BE2C (cell line): ENCODE measurements at places on chromosomes 2 and 18.
A peak's percentile ranks its signal among the peaks of the same experiment; 100 is the strongest.

DNA sequence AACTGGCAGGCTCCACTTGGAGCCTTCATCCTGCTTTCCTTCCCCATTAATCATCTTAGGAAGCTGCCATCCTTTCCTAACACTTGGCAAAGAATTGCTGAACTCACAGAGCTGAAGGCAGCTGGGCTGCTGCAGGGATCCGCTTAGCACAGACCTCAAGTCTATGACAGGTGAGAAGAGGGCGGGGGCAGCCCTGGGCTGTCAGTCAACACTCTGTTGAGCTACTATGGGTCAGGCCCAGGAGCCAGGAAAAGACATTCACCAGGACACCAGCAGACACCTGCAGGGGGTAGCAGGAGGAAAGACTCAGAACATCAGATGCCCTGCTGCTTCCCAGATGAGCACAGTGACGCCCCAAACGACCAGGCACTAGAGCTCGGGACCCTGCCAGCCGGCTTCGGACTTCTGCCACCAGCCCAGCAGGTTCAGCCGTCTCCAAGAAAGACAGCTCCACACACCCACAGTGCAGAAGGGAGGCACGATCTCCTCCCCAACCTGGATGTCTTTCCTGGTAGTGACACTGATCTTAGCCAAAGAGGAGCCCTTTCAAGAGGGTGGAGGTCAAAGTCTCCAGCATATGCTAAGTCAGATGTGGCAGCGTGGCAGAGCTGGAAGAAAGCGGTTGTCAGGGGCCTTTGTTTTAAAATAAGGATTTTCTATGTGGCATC, 55.2 kb downstream of the SNORC start:
- DNase-seq, result no peak

- no peak for DNase-seq
Observed at GRCh38 chr18:75154997-75155396, 53.9 kb downstream of the PTGR3 start.

GRCh38 chr2:103288696-103289095, 526.9 kb downstream of the TMEM182 start:
- no peak for DNase-seq

- DNase-seq, result no peak
Observed at GRCh38 chr2:122831649-122832048, 1076.2 kb downstream of the TSN start.

DNA sequence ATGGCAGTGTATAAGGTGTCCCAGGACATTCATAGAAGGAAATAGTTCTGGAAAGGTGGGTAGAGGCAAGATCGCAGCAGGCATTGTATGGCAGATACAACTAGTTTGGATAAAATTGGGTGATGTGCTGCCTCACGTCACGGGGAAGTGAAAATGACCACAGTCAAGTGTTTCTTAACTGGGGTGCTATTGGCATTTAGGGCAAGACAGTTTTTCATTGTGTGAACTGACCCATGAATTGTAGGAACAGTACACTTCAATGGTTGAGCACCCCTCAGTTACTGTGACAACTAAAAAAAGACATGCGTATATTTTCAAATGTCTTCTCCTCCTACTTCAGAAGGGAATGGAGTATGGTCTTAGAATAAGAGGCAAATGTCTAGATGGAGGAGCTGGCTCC, 22.3 kb upstream of the CYRIA start:
- no peak for DNase-seq

DNA sequence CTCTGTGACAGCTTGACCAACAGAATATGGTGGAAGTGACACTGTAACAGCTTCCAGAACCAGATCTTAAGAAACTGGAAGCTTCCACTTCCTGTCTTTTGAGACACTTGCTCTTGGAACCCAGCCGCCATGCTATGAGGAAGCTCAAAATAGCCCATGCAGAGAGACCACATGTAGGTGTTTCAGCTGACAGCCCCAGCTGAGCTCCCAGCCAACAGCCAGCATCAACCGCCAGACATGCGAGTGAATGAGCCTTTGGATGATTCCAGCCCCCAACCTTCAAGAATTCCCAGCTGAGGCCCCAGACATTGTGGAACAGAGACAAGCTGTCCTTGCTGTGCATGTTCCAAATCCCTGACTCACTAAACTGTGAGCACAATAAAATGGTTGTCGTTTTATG, 27.9 kb downstream of the ACVR1 start:
- no peak for DNase-seq

DNA sequence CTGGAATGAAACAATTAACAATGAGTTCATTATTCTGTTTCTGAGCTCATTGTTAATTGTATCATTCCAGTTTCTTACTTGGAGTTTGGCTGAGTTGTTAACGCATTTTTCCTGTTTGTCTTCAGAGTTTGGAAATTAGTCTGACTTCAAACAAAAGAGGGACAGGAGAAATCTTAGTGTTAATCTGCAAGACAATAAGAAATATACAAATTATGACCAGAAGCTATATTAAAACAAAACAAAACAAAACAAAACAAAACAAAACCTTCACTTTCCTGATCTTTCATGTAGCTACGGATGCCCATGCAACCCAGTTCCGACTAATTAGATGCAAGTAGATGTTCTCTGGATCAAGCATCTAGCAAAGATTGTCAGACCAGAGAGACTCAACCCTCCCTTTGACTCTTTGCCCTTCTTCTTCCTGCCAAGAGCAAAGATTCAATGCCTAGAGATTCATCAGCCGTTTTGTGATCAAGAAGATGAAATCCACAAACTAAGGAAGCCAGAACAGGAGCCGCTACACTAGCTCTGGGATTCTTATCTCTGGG, 686.2 kb upstream of the FSHR start:
- no peak for DNase-seq

DNA sequence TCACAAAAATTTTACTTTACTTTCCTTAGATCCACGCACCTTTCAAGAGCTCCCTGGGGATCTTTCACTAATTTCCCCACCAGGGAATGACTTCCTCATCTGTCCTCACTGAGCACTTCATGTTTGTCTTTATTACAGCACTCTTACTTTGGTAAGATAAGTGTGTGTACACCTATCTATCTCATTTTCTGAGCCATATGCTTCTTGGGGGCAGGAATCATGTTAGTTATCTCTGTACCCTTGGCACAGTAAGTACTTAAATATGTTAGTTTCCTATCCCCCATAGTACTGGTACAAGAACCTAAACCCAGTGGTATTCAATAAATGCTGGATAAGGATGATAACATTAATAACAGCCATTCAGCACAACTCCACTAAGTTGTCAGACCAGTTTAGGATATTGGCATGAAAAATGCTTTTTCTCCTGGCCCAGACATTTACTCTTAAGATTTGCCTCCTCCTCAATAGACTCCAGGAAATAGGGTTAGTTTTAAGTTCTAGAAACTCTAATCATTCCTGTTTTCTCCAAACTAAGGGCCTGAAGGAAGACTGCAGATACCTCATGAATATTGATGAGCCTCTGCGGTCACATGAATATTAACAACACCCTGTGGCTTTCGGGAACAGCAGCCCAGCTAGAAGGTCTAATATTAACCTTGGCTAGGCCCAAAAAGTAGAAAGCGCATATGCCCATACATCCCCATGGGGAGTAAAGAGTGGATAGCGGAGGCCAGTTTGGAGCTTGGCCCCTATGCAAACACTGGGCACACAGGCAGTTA, 38.2 kb downstream of the NHEJ1 start:
- DNase-seq, result no peak

- DNase-seq, result no peak
Observed at GRCh38 chr2:86646865-86647264, 23.2 kb upstream of the RNF103 start.

- no peak for DNase-seq
Observed at GRCh38 chr2:31294196-31294595, 60.2 kb downstream of the EHD3 start.

- DNase-seq, result no peak
Observed at GRCh38 chr2:49222975-49223528, 68.7 kb upstream of the FSHR start.

DNA sequence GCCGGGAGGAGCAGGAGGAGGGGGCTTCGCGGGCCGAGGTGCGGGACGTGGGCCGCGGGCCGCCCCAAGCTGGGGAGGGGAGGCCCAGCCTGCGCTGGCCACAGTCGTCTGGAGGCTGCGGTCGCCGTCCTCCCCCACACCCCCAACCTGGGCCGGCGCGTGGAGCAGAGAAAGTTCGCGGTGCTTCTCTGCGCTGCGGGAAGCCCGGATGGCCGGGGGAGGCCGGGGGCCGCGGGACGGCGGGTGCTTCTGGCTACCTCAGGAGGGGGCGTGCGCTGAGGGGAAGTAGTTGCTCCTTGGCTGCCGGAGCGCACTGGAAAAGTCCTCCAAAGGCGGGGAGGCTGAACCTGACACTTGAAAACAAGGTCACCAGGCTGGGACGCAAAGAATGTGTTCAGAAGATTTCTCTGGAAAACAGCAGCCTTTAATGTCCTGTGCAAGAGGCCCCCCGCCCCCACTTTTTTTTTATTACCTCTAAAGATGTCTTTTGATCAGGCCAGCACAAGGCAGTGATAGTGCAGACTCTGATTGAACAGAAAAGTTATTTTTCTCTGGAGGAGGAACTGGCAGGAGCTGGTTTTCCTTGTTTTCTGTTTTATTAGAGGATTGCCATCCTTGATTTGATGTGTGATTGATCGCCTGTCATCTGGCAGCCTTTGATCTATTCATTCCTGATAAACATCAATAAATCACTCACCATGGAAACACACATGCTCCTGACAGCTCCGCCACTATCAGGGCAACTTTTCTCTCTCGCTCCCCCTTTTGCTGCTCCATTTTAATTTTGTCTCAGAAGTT, 1.6 kb downstream of the TSHZ1 start:
- no peak for DNase-seq

DNA sequence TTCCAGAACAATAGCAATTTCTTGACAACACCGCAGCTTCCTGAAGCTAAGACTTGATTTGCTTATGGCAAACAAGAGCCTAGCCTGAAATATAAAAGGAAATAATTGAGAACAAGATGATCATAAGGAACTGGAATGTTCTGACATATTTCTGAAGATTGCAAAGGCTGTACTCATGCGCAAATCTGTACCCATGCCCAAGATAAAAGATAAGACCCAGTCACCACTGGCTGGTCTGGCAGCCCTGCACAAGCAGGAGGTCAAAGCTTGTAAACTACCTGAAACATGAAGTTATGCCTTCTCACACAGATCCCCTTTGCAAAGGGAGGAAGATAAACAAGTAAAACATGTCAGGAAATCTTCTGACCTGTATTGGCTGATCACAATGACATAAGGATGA, 160.8 kb upstream of the GYPC start:
- DNase-seq, result no peak

DNA sequence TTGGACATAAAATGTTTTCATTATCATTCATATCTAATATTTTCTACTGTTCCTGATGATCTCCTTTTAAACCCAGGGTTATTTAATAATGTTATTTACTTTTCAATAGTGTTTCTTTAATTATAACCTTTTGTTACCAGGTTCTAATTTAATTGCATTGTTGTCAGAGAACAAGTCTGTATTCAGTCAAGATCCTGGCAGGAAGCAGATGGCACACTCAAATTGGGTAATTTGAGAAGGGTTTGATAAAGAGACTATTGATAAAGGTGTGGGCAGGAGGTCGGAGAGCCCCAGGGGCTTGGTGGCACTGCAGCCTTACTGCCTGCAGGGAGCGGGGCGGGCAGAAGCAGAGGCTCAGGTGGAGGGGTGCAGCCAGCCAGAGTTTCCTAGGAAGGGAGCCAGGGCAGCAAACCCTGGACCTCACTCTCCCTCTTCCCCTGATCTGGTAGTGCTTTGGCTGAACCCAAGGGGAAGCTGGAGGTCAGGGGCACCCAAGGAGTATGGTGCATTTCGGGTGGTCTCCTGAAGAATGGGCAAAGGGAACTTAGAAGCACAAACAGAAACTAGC, 2.3 kb upstream of the KIF1A start:
- peak; percentile 41 for DNase-seq

- peak; percentile 18 for DNase-seq
Observed at GRCh38 chr18:22432657-22433137, 15.0 kb upstream of the CTAGE1 start.

GRCh38 chr2:222290736-222291484, 7.9 kb downstream of the PAX3 start:
- DNase-seq, result no peak

- DNase-seq, result no peak
Observed at GRCh38 chr18:46715062-46715461, 41.8 kb downstream of the ST8SIA5 start.

DNA sequence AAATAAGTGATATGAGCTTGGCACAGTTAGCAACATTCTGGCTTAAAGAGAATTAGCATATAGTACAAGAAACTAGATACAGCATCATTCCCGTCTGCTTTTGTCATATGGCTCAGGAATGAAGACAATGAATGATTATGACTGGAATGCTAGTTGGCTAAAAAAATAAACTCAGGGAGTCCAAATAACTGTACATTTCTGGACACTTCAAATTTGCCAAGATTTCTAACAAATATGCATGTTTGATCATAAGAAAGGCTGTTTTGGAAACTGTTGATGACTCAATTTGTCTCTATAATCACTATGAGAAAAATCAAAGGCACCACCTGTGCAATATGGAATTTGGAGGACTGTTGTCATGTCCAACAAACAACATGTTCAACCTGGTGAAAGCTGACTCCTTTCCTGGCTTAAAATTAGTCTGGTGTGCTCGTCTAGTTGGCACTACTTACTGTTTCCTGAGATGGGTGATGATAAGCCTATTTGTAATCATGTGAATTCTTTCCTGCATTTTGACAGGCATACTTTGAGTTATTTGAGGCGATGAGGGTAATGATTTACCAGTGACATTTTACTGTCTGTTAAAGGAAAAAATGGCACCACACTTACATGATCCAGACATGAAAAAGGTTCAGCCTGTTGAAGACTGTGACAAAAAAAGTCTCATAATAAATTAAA, 133.9 kb upstream of the CDH20 start:
- no peak for DNase-seq

- no peak for DNase-seq
Observed at GRCh38 chr2:8488001-8488738, 193.7 kb upstream of the ID2 start.

DNA sequence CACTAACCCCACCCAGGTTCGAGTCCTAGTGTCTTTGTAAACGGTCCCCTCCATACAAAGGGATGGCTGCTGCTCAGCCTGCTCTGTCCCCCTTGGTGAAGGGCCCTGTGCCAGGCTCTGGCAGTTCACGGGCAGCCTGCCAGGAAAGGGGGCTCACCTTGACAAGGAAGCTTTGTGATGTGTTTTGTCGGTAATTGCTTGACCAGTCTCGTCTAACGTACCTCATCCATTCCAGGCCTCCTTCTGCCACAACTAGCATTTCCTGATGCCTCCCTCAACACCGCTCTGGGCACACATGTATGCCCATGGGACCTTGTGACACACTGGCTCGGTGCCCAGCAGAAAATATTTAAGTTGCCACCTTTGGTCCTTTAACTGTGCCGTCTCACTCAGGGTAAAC, 171.9 kb downstream of the KLHL29 start:
- DNase-seq, result peak; percentile 45

GRCh38 chr2:124662946-124663644, 638.0 kb downstream of the CNTNAP5 start:
- DNase-seq, result no peak
